ENCODE measurements at places on chromosomes 5 and 9. TPM values are rescaled to one million over a fixed set of nuclear protein-coding genes. Genes with fewer than 3 reads are reported as not detected.

Gene TRIM14
- total RNA-seq = 4.2 TPM

Gene FGF18
- total RNA-seq = 1.0 TPM

Gene VLDLR
- 39.2 TPM for total RNA-seq

Gene GPR151
- not detected for total RNA-seq

Gene PCDH12
- 14.6 TPM for total RNA-seq

Gene ZNF883
- total RNA-seq = 2.9 TPM

Gene TMC1
- total RNA-seq = 1.9 TPM

Gene NDUFB6
- 45.5 TPM for total RNA-seq

Gene HNRNPAB
- total RNA-seq = 46.3 TPM

GRCh38 chr5:159805021-159805420, 111.3 kb upstream of the ADRA1B start:
- no peak for DNase-seq

DNA sequence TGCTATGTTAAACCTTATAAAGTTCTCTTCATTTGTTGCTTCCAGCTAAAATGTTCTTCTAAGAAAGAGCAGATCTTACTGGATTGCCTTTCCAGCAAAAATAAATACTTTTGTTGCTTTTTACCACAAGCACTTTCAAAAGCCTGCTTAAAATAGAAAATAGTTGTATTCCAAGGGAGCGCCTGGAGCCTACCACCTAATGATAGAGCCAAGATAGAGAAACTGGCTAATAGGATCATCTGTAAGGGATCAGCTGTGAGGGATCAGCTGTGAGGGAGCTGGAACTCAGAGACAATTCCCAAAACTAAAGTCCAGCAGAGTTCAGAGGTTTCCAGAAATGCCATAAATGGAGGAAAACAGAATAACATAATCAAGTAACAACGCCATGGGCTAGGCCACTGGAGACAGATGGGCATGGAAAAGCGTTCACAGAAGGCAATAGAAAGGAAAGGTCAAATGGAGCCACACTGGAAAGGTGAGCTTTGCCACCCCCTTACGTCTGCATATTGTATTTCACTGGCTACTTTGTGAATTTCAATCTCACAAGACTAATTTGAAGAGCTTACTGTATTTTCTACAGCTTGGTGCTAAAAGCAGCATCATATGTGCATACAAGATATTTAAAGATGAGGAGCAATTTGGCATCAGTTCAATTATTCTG, 140.6 kb upstream of the TLE4 start:
- DNase-seq = no peak

DNA sequence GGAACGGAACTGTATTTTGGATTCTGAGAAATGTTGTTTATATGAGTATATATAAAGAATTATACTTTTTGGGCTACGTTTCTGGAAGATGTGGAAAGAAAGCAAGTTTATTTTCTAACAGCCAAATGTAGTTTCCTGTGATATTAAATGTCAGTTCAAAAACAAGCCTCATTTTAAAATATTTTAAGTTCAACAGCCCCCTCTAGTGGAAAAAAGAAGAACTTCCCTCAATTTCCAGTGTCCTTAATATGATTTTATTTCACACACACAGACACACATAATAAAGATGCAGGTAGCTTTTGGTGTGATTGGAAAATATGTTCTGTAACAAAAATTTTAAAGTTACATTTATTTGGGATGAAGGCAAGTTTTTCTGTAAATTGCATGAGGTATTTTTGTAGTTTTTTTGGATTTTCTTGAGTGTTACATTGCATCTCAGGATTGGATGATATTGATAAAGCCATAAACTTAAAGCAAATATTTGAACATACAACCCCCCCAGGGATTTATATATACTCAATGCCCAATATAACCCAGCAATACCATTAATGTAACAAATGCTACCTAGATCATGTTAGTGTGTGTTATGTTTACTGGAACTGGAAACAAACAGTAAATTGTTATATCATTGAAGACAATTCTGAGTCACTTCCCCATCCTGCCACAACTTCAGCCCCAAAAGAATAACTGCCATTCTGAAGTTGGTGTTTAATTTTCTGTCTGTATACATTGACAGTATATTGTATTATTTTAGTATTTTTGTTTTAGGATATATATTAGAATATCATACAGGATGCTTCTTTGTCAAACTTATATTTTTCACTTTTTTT, 54.0 kb downstream of the CCDC171 start:
- peak; percentile 7 for DNase-seq

- DNase-seq = no peak
Observed at GRCh38 chr9:101427957-101428655, 7.5 kb downstream of the ALDOB start.

- DNase-seq = no peak
Observed at GRCh38 chr9:18362166-18362565, 111.8 kb upstream of the ADAMTSL1 start.

GRCh38 chr5:151006704-151007334, 13.6 kb upstream of the GPX3 start:
- no peak for DNase-seq

- DNase-seq = no peak
Observed at GRCh38 chr5:34045023-34045422, 2.0 kb upstream of the C1QTNF3 start.

DNA sequence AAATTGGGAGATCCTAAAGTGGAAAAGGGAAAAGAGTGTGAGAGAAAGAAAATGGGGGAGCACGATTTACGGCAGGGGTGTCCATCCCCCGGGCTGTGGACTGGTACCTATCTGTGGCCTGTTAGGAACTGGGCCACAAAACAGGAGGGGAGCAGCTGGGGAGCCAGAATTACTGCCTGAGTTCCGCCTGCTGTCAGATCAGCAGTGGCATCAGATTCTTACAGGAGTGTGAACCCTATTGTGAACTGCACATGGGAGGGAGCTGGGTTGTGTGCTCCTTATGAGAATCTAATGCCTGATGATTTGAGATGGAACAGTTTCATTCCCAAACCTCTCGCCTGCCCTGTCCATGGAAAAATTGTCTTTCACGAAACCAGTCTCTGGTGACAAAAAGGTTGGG, 108.3 kb upstream of the ADAMTSL1 start:
- no peak for DNase-seq

DNA sequence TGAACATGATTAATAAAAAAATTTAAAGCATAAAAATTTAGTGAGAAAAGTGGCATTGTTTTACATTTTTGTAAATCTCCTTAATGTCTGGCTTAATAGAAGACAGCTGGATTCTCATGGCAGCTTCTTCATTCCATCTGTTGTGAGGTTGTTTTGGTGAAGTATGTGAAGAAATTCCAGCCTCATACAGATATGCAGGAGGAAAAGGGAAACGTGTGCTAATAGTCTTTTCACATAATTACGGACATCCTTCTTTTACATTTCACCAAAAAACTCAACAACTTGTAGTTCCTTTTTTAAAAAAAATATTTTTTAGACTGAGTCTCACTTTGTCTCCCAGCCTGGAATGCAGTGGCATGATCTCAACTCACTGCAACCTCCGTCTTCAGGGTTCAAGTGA, 46.9 kb downstream of the HACD4 start:
- DNase-seq = no peak

GRCh38 chr9:36738318-36738976, 165.8 kb downstream of the MELK start:
- DNase-seq = no peak

GRCh38 chr9:123926941-123927340, 3.0 kb downstream of the DENND1A start:
- no peak for DNase-seq

DNA sequence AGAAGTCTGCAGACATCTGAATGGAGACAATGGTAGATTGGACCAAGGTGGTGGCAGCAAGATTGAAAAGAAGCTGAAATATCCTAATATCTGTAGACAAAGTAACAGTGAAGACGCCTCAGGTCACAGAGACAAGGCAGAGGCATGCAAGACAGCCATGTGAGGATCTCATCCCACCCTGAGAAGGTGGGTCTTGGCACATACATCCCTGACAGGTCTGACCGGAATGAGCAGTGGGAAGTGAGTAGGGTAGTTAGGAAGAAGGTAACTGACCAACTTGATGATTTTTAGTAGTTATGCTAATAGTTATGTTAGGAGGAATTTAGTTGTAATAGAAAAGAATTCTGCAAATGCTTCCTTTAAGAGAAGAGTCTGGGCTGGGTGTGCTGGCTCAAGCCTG, 229.6 kb downstream of the NDUFS4 start:
- no peak for DNase-seq

- no peak for DNase-seq
Observed at GRCh38 chr9:123922911-123923310, 7.0 kb downstream of the DENND1A start.

DNA sequence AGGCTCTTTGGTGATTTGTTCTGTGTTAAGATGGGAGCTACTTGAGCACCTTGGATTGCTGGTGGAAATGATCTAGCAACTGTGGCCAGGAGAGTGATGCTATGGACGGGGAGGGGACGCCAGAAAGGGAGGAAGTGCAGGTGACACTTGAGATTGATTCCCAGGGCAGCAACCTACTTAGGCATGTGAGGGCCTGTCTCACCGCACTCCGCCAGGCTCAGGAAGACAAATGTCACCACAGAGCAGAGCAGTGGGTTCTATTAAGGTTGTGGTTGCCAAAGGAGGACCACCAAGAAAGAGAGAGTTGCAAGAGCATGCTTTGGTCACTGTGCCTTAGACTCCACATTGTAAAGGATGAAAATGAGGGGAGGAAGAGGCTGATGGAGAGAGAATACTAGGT, 404.3 kb downstream of the IRX1 start:
- DNase-seq = no peak

DNA sequence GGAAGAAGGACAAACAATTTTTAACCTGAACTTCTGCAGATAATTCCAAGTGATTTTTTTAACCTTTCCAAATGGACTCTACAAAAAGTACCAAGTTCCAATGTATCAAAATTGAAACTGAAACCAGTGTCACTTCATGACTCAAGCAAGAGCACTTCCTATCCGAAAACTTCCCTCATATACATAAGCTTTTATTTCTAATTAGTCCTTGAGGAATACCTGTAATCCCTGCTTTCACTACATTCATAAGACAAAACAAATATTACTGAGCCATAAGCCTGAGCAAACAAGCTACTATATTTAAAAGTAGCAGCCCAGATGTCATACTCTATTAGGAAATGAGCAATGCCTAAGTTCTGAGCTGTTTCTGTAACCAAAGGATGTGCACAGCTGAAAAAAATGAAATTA, 224.4 kb downstream of the EBF1 start:
- no peak for DNase-seq

- no peak for DNase-seq
Observed at GRCh38 chr5:175195698-175196656, 248.0 kb downstream of the DRD1 start.

GRCh38 chr5:150345716-150346115, 11.8 kb upstream of the TCOF1 start:
- DNase-seq = no peak

DNA sequence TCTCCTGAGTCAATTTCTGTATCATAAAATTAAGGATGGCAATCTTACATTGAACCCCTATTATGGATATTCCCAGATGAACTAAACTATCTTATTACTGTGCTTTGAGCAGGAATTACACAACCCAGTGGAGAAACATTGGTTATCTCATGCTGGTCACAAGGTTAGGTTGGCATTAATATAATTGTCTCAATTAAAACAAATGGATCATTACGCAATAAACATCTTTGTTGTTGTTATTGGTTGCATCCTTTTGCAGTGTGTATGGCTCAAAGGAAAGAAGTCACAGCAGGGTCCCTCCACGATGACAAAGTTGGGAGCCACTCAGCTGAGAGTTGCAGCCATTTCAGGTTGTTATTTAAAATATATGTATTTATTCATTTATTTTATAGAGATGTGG, 297.0 kb upstream of the KLF4 start:
- no peak for DNase-seq

DNA sequence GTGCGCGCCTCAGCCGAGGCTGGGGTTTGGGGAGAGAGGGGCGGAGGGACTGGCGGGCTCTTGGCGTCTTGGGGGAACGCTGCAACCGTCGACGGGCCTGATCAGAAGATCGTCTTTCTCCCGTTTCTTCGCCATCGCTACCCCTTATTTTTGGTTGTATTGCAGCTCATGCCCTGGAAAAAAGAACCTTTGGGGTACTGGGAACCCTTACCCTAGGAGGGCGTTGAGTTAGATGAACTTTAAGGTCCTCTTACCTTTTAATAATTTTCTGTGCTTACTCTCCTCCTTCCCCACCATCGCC, 719 bp downstream of the PAIP2 start:
- no peak for DNase-seq

- DNase-seq = no peak
Observed at GRCh38 chr5:142540922-142541422, 144.9 kb downstream of the FGF1 start.

DNA sequence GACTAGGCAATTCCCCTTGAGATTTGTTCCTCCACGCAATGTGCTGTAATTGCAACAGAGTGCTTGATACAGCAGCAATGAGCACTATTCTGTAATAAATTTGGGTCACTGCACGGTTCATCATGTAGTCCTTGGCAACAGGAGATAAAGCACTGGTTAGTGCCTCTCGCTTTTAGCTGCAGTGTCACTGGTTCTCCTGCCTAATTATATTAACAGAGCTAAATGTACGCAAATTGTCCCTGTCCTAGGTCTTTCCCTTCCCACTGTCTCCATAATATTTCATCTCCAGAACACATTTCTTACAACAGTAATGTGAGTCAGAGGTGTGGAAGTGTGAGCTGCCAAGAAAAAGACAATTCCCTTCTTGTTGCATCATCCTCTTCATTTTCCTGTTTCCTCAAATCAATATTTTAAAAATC, 553.1 kb downstream of the ZNF608 start:
- DNase-seq = no peak

GRCh38 chr9:106862110-106862820, 701 bp upstream of the ZNF462 start:
- DNase-seq = no peak

DNA sequence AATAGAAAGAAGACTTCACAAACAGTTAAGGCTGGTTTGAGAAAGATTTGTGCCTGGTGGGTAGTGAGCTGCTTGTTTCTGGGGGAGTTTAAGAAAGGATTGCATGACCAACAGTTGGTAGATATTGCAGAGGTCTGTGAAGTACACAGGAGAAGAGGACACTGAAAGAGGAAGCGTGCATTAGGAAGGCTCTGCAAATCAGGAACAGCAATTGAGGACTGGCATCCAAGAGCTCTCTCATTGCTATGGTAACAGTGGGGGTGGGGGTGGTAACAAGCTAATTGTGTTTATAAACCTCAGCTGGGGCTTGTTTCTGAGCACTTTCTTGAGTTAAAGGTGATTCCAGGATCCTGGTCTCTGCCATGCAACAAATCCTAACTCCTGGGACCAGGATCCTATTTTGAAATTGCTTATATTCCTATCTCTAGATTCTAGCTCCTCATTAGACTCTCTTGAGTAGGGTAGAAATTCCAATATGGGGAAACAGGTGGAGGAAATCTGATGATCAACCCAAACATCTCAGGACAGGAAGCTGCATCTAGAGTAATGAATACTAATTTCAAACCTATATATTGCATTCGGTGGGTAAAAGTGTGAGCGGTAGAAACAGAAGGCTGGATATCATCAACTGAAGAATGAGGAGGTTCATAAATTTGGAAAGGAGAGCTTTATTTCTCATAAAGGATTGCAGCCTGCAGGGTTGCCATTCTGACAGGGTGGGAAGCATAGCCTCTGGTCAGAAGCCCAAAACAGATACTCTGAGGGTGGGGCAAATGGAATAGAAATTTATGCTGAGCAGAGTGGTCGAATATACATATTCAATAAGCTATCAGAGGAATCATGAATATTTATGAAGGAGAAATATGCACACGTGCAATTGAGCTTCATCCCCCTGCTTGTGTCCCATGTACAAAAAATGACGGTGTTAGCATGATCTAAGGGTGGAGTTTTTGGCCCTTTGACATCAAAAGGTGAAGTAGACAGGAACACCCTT, 79.4 kb downstream of the PTTG1 start:
- no peak for DNase-seq

All from urinary bladder (tissue), 4 donors.